ENCODE measurements at places on chromosomes 2 and 18. TPM values are rescaled to one million over a fixed set of nuclear protein-coding genes. Genes with fewer than 3 reads are reported as not detected.

DNA sequence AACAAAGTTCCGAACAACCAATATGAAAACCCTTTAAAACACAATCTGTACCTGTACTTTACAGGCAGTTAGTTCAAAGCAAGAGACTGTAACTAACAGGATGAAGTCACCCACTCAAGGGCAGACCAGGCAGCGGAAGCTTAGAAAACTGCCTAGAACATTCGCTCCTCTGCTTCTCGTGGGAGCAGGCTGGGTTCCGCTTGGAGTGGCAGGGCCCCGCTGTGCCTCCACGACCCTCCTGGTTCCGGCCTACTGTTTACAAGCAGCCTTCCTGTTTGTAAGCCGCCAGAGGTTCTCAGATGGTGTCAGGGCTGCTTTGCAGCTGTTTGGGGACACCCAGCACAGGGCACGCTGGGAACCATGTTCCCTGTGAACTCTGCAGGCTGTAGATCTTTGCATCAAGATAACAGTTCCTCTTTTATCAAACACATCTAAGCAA lies 31.3 kb downstream of the CIB4 start:
- no peak for DNase-seq

- no peak for DNase-seq
Measured at GRCh38 chr18:36217348-36217747, 30.1 kb downstream of the MOCOS start.

DNA sequence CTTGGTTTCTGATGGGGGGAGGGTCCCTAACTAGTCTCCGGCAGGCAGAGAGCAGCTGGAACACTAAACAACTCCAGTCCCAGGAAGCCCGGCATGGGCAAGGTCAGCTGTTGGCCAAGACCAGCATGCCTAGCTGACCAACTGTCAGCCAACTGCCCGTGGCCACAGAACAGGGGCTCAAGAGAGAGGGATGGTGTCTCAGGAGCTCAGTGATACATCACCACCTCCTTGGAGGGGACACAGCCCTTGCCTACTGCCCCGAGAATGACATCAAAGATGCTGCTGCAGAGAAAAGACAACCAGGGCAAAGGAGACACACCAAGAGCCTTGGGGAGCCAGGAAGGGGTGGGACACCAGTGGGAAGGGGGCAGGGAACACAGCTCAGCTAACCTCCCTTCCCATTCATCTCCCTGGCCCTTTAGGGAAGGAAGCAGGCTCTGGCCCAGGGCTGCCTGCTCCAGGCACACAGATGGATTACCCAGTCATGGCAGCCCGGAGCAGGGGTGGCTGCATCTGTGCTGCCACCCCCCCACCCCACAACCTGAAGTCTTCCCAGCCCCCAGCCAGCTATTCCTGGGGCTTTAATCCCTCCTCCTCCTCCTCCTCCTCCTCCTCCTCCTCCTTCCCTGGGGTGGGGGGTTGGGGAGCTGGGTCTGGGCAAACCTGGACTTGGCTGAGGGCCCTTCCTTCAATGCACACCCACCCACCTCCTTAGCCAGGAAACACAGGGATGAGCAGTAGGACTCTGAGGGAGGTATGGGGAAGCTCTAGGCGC lies 1.9 kb downstream of the BIN1 start:
- no peak for DNase-seq

DNA sequence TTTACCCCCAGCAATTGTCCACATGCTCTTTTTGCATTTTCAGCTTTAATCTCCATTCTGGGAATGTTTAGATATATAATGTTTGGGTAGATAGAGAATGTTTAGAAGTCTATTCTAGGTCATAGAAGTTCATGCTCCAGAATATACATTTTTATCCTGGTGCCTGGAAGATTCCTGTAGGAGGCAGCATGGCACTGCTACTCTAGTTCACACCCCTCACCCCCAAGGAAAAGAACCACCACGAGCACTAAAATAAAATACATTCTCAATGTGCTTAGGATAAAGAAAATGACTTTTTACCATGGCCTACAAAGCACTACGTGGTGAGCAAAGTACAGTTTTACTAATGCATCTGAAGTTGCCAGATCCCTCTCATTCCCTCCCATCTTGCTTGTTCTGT lies 53.8 kb downstream of the MYO1B start:
- DNase-seq, result no peak

- DNase-seq, result no peak
Measured at GRCh38 chr2:42025151-42025582, 22.7 kb upstream of the PKDCC start.

The FTCDNL1 gene
- total RNA-seq, result 1.4 TPM

The PLEK gene
- 3.7 TPM for total RNA-seq

The UGT1A9 gene
- total RNA-seq, result not detected

The TCF23 gene
- not detected for total RNA-seq

DNA sequence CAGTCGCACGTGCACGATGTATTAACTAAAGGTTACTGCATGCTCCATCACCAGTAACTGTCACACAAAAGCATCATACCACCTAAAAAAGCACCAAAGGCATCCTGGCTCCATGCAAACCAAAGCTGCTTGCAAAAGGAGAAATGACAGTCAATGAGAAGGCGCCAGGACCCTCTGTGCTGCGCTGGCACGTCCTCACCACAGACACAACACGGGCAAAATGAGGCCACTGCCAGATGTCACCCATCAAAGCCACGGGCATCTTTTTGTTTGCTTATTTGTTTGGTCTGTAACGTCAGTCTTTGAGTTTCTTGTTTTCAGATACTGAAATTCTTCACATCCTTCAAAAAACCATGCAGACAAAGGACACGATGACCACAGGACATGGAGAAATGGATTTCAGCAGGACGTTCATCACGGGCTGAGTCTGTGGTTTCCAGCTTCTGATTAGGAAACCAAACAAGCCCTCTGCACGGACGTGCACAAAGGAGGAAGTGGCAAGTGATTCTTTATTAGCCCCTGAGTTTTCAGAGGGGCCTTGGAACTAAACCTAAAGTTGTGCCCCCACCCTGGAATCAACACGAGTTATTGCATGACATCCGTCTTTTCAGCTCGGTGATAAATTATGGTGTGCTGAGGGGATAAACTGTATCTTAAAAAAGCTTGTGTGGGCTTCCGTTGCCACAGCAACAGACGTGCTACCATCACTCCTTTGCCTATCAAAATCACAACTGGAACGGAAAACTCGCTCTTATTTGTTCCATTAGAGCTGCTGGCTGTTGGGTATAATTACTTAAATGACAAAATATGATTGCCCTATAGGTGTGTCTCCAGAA lies 181.8 kb downstream of the EIPR1 start:
- no peak for DNase-seq

DNA sequence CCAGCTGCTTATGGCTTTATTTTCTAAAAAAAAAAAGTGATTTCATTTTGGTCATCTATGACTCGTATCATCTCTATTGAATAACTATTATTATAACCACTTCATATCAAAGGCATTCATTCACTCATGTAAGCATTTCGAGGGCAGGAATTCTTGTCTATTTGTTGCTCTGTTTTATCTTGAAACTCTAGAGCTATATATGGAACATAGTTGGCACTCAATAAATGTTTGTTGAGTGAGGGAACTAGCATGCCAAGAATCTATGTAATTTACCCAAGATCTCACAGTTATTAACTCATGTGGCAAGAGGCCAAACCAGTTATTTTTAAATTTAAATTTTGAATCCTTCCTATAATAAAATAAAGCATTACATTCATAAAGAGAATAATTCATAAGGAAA lies 470.1 kb downstream of the TMX3 start:
- DNase-seq, result no peak

DNA sequence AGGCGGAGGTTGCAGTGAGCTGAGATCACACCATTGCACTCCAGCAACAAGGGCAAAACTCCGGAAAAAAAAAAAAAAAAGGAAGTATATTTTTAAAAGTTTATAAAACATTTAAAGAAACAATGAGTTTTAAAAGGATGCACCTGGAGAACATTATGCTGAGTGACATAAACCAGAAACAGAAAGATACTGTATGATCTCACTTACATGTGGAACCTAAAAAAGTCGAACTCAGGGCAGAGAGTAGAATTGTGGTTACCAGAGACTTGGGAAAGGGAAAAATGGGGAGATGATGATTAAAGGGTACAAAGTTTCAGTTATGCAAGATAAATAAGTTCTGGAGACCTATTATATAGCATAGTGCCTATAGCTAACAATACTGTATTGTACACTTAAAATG lies 52.8 kb upstream of the RTN4 start:
- no peak for DNase-seq

- no peak for DNase-seq
Measured at GRCh38 chr18:59715445-59715844, 18.2 kb upstream of the CCBE1 start.

The BCL11A gene
- total RNA-seq, result 2.1 TPM
